ENCODE measurements at places on chromosomes 1 and 21. TPM values are rescaled to one million over a fixed set of nuclear protein-coding genes. Genes with fewer than 3 reads are reported as not detected.

DNA sequence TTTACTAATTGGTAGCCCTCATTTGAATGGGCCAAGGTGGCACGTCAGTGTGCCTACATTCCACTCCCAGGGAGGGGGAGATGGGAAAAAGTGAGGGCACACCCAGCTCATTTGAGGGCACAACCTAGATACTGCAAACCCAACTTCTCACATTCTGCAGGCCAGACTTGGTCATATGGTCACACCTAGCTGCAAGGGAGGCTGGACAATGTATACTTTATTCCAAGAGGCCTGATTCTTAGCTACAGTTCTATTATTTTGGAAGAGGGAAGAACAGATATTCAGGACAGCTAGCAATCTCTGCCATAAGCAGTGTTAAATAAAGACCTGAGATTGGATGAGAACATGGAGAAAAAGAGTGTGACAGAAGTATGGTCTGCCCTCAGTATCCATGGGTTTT is 180.4 kb downstream of the ROR1 start:
- no peak overlapping the region for H3K27ac ChIP-seq
- no peaks in the 10 kb centered on the region for H3K4me1 ChIP-seq
- no peaks in the 10 kb centered on the region for H3K27me3 ChIP-seq
- no peaks in the 10 kb centered on the region for H3K36me3 ChIP-seq
- no peak overlapping the region for H3K4me3 ChIP-seq
- no peak for DNase-seq

DNA sequence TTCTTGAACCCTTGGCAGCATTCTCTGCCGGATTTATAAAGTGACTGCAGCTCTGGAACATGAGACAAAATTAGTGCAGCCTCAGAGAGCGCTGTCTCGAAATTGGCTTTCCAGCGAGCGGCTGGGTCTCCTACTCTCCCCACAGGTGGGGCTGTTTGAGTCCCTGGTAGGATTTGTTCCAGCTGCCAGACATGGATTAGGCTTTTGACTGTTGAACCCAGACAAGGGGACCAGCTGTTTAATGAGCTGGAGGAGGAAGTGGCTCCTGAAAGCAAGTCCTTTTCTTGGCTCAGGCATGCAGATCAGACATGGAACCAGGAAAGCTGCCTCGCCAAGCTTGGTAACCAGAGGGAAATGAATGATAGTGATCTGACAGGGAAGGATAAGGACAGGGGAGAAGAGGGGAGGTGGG is 69.6 kb downstream of the UBIAD1 start:
- peaks cover 11% of the 10 kb centered on the region for H3K4me1 ChIP-seq
- no peaks in the 10 kb centered on the region for H3K36me3 ChIP-seq
- H3K27ac ChIP-seq, result no peak overlapping the region
- no peak overlapping the region for H3K4me3 ChIP-seq
- no peaks in the 10 kb centered on the region for H3K27me3 ChIP-seq

Gene FCGR1A
- 0.07 TPM for total RNA-seq

DNA sequence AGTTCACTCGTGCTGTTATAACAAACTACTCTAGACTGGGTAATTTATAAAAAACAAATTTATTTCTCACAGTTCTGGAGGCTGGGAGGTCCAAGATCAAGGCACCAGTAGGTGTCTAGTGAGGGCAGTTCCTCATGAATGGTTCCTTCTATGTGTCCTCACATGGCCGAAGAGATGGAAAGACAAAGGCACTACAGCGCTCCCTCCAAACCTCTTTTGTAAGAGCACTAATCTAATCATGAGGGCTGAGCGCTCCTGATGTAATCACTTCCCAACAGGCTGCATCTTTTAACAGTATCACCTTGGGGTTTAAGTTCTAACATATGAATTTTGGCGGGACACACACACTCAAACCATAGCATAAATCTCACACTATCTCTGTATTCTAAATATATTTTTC is 54.0 kb upstream of the KANK4 start:
- no peak for DNase-seq
- no peak overlapping the region for H3K4me3 ChIP-seq
- no peaks in the 10 kb centered on the region for H3K27me3 ChIP-seq
- H3K36me3 ChIP-seq, result no peaks in the 10 kb centered on the region
- no peaks in the 10 kb centered on the region for H3K4me1 ChIP-seq

DNA sequence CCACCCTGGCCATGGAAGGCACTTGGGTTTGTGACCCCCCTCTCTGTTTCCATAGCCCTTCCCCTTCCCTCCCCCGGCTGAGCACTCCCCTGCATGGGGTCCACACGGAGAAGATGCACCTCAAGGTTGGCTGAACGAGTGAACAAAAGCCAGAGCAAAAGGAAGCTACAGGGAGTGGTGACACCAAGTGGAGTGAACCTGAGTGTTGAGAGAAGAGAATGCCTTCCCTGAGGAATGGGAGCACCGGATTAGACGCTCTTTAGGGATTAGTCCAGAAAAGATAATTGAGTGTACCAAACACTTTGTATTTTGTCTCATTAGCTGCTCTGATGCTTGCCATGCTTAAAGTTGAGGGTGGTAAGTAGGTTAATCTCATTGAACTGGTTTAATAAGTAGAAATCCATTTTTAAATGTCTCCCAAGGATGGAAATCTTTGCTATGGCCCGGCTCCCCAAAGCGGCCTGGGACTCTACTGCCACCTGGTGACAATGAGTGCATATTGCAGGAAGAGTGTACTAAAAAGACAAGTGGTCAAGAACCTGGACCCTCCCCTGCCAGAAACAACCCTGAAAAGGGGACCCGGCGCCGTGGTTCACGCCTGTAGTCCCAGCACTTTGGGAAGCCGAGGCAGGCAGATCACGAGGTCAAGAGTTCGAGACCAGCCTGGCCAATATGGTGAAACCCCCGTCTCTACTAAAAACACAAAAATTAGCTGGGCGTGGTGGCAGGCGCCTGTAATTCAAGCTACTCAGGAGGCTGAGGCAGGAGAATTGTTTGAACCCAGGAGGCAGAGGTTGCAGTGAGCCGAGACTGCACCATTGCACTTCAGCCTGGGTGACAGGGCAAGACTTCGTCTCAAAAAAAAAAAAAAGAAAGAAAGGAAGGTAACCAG is 150.6 kb upstream of the ZC3H12A start:
- H3K36me3 ChIP-seq, result no peaks in the 10 kb centered on the region
- no peaks in the 10 kb centered on the region for H3K4me1 ChIP-seq
- H3K4me3 ChIP-seq, result no peak overlapping the region

- H3K27me3 ChIP-seq, result no peaks in the 10 kb centered on the region
- no peaks in the 10 kb centered on the region for H3K36me3 ChIP-seq
- H3K4me1 ChIP-seq, result peaks cover 9% of the 10 kb centered on the region
Measured at GRCh38 chr1:68178821-68179490, 53.4 kb downstream of the WLS start.

GRCh38 chr1:199273837-199274379 is 635.1 kb downstream of the PTPRC start:
- H3K36me3 ChIP-seq, result no peaks in the 10 kb centered on the region
- no peaks in the 10 kb centered on the region for H3K27me3 ChIP-seq
- H3K4me1 ChIP-seq, result peaks cover 17% of the 10 kb centered on the region
- H3K4me3 ChIP-seq, result no peak overlapping the region
- H3K27ac ChIP-seq, result peak overlapping the region; percentile 45
- DNase-seq, result peak; percentile 23

- H3K36me3 ChIP-seq, result no peaks in the 10 kb centered on the region
- H3K4me3 ChIP-seq, result no peak overlapping the region
- DNase-seq, result no peak
Measured at GRCh38 chr1:38257374-38257773, 210.8 kb upstream of the POU3F1 start.

Gene TMEM200B
- total RNA-seq, result 8.2 TPM

Gene PCP4
- 1.2 TPM for total RNA-seq

Gene AGL
- 34.2 TPM for total RNA-seq

- no peaks in the 10 kb centered on the region for H3K36me3 ChIP-seq
- no peak for DNase-seq
- H3K27me3 ChIP-seq, result no peaks in the 10 kb centered on the region
- H3K27ac ChIP-seq, result no peak overlapping the region
- no peaks in the 10 kb centered on the region for H3K4me1 ChIP-seq
Measured at GRCh38 chr1:147409886-147410285, 131.4 kb upstream of the BCL9 start.

DNA sequence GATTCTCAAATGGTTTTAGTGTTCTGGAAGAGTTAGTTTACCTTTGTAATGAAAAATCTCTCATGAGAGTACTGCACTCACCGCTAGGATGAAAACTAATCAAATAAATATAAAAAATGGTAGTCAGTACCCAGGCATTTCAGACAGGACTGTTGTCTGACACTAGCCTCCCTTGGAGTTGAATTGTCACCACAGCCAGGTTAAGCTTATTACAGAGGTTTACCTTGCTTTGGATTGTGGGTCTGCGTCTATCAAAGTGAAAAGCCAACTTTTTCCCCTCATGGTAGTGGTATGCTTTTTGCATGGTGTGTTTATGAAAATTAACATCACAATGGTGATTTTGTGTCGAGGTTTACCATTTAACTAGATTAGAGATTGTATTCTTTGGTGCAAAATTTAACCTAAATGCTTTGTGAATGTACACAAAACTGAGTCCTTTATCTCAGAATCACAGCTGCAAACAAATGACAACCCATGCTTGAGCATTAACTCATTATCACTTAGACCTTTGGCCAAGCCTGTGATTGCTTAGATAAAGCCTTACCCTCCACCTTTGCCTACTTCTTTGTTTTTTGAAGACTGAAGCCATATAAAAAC is 20.1 kb downstream of the RAP1A start:
- peak overlapping the region; percentile 44 for H3K27ac ChIP-seq
- no peak overlapping the region for H3K4me3 ChIP-seq
- peak; percentile 26 for DNase-seq
- no peaks in the 10 kb centered on the region for H3K36me3 ChIP-seq
- H3K27me3 ChIP-seq, result no peaks in the 10 kb centered on the region

DNA sequence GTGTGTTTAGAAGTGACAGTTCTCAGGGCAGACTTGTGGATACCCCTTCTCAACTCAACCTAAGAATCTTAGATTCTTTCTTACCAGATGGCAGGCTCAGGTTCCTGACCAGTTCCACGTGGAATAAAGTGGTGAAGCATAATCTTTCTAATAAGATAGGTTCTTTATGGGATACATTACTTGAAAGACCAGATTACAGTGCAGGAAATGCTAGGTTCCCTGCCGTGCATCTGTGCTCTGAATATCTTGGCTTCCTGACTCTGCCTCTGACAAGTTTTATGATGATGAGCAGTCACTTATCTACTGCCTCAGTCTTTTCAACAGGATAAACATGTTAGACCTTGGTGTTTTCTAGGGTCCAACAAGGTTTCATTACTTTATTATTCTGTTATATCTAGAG is 207.9 kb upstream of the CACYBP start:
- H3K4me3 ChIP-seq, result no peak overlapping the region
- peaks cover 4% of the 10 kb centered on the region for H3K4me1 ChIP-seq
- no peaks in the 10 kb centered on the region for H3K36me3 ChIP-seq
- no peak for DNase-seq
- H3K27ac ChIP-seq, result no peak overlapping the region
- no peaks in the 10 kb centered on the region for H3K27me3 ChIP-seq

DNA sequence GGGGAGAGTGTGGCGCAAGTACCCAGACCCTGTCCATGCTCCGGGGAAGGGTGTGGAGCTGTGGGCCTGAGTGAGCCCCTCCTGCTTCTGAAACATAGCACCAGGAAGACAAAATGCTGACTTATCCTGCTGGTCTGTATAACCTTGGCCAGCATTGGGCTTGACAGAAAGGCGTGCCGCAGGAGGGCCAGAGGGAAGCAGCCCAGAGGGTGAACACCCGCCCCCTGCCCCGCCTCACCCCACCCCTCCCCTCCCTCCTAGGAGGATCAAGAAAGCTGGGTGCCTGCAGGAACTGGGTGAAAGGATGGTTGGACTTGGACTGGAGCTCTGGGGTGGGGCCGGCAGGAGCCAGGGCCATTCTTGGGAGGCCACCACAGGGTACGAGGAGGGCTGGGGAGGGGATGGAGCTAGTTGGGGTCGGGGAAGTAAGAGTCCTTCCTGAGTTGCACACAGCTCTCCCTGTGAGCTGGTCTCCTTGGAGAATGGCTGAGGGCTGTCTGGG is 27.1 kb downstream of the PTPRF start:
- H3K27me3 ChIP-seq, result no peaks in the 10 kb centered on the region
- peak; percentile 87 for DNase-seq
- no peak overlapping the region for H3K4me3 ChIP-seq
- H3K27ac ChIP-seq, result peak overlapping the region; percentile 90

DNA sequence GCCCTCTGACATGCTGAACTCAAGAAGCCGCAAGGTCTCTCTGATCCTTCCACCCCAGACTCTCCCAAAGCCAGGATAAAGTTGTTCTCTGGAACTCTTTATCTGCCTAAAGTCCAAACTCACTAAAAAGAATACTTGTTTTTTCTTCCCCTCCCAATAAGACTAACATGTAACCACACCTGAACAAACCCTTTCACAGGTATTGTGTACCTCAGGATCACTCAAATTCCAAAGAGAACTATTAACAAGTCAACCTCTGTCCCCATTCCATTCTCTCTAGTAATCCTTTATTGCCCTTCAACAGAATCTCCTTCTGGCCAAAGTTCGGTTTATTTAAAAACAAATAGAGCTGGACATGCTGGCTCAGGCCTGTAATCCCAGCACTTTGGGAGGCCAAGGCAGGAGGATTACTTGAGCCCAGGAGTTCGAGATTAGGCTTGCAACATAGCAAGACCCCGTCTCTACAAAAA is 4.1 kb upstream of the TOE1 start:
- peak; percentile 69 for DNase-seq
- H3K27me3 ChIP-seq, result no peaks in the 10 kb centered on the region
- peaks cover 36% of the 10 kb centered on the region for H3K4me1 ChIP-seq
- no peak overlapping the region for H3K4me3 ChIP-seq
- H3K36me3 ChIP-seq, result no peaks in the 10 kb centered on the region

GRCh38 chr1:113247782-113248181 is 142.5 kb upstream of the MAGI3 start:
- no peaks in the 10 kb centered on the region for H3K36me3 ChIP-seq
- no peak overlapping the region for H3K4me3 ChIP-seq
- DNase-seq, result no peak
- H3K4me1 ChIP-seq, result no peaks in the 10 kb centered on the region
- no peaks in the 10 kb centered on the region for H3K27me3 ChIP-seq

DNA sequence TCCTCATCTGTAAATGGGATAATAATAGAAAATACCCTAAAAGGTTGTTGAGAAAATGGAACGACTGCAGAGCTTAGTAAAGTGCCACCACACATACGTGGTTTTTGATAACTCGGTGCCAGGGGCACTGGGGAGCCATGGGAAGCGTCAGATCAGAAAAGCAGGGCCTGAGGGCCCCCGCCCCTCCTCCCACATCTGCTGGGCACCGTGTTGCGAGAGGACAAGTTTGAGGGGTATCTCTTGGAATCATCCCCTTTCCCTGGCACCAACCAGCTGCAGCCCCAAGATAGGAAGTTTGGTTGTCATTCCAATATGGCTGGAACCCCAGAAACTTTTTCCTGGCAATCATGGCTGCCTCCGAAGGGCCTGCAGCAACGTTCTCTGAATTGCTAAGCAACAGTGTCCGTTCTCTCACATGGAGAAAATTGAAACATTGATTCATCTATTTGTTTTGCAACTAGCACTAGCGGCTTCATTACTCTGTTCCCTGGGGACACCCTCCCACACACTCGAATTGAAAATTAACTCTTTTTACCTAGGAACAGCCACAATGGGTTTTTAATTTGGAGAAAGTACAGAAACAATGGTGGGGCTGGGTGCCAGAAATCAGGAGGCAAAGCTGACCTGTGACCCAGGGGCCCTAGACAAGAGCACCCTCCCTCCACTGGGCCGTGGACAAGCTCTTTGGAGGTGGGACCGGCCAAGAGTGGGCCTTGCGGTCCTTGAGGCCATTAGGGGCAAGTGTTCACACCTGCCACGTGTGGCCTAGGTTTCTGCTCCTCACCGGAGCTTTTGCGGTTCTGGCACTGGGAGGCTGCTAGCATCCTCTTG is 190.0 kb upstream of the VAMP3 start:
- no peak for DNase-seq
- no peak overlapping the region for H3K27ac ChIP-seq
- no peak overlapping the region for H3K4me3 ChIP-seq
- H3K36me3 ChIP-seq, result no peaks in the 10 kb centered on the region

Gene DNALI1
- total RNA-seq, result 11.5 TPM

GRCh38 chr1:113856401-113856790 is 15.1 kb downstream of the PTPN22 start:
- H3K27ac ChIP-seq, result no peak overlapping the region
- H3K27me3 ChIP-seq, result no peaks in the 10 kb centered on the region
- H3K4me3 ChIP-seq, result no peak overlapping the region
